ENCODE measurements at places on chromosomes 7 and 10. TPM values are rescaled to one million over a fixed set of nuclear protein-coding genes. Genes with fewer than 3 reads are reported as not detected.

DNA sequence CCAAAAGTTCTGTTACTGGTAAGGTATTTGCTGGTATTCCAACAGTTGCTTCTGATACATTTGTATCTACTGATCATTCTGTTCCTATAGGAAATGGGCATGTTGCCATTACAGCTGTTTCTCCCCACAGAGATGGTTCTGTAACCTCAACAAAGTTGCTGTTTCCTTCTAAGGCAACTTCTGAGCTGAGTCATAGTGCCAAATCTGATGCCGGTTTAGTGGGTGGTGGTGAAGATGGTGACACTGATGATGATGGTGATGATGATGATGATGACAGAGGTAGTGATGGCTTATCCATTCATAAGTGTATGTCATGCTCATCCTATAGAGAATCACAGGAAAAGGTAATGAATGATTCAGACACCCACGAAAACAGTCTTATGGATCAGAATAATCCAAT lies 131.0 kb downstream of the AASS start:
- DNase-seq = no peak

GRCh38 chr7:107594961-107595737 lies 15.1 kb downstream of the BCAP29 start:
- no peak for DNase-seq

DNA sequence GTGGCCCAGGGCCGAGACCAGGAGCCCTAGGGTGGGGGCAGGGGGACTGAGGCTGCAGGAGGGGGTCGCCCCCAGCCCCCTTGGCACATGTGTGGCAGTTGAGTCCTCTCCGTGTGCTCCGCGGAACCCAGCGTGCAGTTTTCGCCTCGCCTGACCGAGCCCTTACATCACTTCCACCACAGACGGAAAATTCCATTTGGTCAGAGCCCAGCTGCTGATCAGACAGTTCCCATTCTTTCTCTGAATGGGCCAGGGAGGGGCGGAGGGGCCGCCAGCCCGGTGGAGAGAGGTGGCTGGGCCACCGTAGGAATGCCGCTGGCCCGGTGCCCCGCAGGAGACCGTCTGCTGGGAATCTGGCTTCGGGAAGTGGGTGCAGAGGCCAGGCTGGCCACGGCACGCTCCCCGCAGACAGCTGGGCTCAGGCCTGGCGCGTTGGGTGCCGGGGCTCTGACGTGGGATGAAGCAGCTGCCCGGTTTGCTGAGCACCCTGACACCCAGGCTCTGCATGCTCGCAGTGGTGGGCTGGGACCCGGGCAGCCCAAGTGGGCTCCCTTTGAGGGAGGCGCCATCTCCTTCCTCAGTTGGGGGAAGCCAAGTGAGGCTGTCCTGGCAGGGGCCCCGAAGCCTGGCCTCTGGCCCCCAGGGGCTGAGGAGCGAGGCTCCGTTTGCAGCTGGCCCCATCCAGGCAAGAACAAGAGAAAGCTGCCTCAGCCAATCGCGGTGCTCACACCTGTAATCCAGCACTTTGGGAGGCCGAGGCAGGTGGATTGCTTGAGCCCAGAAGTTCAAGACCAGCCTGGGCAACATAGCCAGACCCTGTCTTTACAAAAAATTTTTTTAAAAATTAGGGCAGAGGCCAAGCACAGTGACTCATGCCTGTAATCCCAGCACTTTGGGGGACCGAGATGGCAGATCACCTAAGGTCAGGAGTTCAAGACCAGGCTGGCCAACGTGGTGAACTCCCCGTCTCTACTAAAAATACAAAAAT lies 9.9 kb downstream of the TTYH3 start:
- peak; percentile 64 for DNase-seq

DNA sequence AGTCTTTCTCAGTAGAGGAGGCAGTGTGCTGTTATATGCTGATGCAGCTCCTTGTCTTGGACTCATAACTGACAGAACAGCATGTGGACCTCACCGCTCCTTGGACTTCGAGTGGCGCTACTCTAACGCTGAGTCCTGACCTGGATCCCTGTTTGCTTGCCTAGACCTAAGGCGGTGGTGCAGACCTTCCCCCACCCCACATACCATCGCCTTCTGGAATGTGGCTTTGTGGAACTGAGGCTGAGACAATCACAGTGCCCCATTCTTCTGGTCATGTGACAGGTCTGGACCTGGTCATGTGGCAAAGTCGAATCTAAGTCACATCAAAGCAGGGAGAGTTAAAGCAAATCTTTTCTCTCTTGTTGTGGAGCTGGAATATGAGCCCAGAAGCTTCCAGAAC lies 190.7 kb upstream of the MKI67 start:
- no peak for DNase-seq

DNA sequence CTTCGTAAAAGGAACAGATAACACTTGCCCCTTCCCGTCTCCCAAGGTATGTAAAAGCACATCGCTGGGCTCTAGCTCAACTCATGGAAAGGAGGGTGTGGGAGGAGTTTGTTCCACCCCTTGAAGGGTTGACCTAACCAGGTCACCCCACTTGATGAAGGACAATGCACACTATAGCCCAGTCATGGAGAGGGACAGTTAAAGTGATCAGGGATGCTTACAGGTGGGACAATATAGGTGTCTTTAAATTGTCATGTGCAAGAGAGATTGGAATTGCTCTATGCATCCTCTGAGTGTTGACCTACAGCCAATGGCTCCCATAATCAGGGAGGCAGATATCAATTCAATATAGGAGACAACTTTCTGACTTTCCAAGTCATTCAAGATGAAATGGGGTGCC lies 448.2 kb downstream of the GRID1 start:
- no peak for DNase-seq

- no peak for DNase-seq
These were observed 753.7 kb downstream of the SUGCT start for GRCh38 chr7:40888499-40888898.

- DNase-seq = no peak
These were observed 47.0 kb downstream of the TMEM106B start for GRCh38 chr7:12258074-12258473.

DNA sequence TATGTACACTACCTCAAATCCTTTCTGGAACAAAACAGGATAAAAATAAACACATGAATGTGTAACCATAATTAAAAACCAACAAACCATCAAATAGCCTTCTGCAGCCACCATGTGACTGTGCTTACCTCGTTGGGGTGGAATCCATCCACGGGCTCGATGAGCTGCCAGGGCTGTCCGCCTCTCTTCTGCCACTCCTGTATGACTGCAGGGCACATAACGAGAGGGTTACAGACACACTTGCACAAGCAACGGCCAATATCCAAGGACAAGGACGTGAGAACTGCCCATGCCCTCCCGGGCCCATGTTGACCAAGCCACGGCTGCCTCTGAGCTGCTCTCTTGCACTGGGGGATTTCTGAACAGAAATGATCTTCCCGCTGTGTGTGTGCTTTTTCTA lies 132.2 kb downstream of the ANLN start:
- DNase-seq = no peak

DNA sequence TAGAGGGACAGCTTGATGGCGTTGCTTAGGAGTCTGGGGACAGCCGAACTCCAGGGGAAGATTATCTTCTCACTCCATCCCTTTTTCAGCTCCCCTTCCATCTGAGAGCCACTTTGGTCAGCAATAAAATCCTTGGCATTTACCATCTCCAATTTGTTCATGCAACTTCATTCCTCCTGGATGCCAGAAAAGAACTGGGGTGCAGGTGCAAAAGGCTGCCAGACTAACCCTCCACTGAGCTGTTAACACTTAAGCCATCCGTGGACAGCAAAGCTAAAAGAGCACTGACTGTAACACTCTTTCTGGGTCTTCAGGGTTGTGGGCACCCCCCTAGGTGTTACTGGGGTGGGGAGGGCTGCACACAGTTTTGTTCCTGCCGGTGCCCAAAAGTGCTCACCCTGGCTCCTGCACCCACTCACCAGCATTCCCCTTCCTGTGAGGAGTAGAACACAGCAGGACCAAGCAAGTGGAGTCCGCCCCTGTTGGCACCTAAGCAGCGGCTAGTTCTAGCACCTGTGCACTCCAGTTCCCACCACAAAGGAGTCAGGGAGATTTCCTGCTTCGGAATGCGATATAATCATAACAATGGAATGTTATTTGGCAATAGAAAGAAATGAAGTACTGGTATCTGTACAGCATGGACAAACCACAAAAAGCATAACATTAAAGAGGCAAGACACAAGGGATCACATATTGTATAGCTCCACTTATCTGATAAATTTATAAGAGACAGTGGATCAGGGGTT lies 95.1 kb downstream of the NPY start:
- DNase-seq = no peak

DNA sequence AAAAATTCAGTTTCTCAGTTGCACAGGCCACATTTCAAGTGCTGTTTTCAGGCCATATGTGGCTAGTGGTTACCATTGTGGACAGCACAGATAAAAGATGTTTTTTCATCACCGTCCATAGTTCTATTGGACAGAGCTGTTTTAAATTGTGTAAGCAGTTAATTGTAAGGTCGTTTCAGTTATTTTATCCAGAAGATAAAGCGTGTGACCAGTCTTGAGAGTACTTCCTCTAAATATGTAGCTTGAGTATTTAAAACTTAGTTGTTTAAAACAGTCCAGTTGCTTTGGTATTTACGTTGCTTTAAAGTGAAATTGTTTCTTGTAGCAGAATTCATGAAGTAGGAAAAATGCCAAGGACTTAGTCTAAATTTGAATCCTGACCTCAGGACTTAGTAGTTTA lies 66.9 kb downstream of the ZNRF2 start:
- no peak for DNase-seq

GRCh38 chr10:29105516-29106215 lies 183.2 kb upstream of the LYZL1 start:
- DNase-seq = no peak

DNA sequence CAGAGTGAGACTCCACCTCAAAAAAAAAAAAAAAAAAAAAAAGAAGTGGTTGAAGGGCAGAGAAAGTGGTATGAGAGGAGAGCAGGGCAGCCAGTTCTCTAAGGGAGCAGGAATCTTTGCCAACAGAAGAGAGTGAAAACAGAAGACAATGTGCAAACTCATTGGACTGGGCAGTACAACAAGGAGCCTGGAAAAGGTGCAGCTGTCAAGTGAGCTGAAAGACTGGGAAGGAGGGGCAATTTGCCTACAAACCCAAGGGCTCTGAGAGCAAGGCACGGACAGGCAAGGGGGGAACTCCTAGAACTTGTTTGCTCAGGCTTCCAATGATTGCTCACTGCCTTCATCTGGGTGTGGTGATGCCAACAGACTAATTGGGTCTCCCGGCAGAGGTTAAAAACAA lies 9.5 kb downstream of the ACTR1A start:
- no peak for DNase-seq

GRCh38 chr10:71314028-71314693 lies 4.9 kb upstream of the SLC29A3 start:
- no peak for DNase-seq

DNA sequence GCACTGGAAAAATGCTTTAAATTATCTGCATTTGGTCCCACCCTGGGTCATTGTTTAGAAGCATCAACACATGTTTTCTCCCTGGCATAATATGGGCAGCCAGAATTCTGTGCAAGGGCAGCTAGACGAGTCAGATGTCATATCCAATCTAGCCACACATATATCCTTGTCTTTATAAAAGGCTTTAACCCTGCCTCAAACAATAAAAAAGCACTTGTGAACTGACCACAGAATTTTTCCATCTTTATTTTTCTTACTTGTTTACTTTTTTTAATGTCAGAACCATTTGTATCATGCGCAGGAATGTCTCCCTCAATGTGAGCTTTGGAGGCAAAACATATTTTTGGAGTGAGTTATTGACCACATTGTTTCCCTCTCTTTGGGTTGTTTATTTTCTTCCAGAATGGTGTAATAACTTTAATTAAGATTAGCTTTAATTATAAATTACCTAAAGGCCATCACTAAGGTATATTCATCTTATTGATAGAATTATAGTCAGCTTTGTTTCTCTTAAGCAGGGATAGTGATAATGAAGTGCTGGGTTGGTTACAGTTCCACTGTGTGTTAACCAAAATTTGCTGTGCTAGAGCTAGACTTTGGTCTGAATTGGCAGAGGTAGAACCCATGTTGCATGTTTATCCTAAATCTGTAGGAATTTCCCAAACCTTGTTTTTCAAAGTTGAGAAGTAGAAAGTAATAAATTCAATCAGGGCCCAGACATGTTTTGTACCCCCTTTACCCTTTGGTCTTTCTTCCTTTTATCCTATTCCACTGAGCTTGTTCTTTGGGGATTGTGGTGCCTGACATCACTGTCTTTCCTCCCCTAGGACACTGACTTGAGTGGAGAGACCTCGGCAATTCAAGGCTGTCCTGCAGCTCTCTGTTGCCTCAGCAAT lies 1078.4 kb downstream of the KCNMA1 start:
- DNase-seq = no peak

DNA sequence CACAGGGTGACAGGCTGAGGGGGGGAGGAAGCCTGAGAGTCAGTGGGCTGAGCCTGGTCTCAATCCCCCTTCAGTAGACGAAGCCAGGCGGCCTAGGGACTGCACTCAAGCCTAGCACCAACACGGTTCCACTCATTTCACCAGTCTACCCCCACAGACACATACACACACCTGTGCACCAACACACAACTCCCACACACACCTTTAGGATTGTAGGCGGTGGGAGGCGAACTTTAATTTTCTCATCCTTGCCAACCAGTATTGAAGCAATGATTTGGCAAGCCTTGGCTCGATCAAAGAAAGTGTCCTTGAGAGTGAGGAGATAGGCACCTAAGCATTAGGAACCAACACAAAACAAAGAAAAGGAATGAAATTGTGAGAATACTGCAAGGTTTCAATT lies 19.7 kb downstream of the POLR3A start:
- no peak for DNase-seq

PLXNA4 gene
- total RNA-seq = 16.2 TPM

TRPV5 gene
- total RNA-seq = 0.15 TPM

ACHE gene
- 30.0 TPM for total RNA-seq

FBXL13 gene
- total RNA-seq = 1.1 TPM

TLX1 gene
- 14.3 TPM for total RNA-seq

NUTM2B gene
- 0.42 TPM for total RNA-seq

PITX3 gene
- total RNA-seq = not detected

ANK3 gene
- total RNA-seq = 84.9 TPM

STK31 gene
- total RNA-seq = 1.7 TPM

RADIL gene
- total RNA-seq = 31.3 TPM

CLIP2 gene
- 96.1 TPM for total RNA-seq

EPDR1 gene
- total RNA-seq = 10.3 TPM

KNDC1 gene
- total RNA-seq = 7.4 TPM

CNTNAP2 gene
- total RNA-seq = 25.8 TPM

INA gene
- 625 TPM for total RNA-seq

Data from glutamatergic neuron (in vitro differentiated cells).